ENCODE measurements at places on chromosomes 1 and 21. TPM values are rescaled to one million over a fixed set of nuclear protein-coding genes. Genes with fewer than 3 reads are reported as not detected.

Gene ADCY10
- total RNA-seq = under 0.01 TPM

Gene NLRP3
- total RNA-seq = 18.0 TPM

Gene CLDN14
- not detected for total RNA-seq

- peak; percentile 51 for DNase-seq
Observed at GRCh38 chr1:6445062-6445763, 20.6 kb downstream of the ESPN start.

GRCh38 chr1:183368213-183369108, 49.7 kb downstream of the NMNAT2 start:
- no peak for DNase-seq

Gene HUNK
- not detected for total RNA-seq

DNA sequence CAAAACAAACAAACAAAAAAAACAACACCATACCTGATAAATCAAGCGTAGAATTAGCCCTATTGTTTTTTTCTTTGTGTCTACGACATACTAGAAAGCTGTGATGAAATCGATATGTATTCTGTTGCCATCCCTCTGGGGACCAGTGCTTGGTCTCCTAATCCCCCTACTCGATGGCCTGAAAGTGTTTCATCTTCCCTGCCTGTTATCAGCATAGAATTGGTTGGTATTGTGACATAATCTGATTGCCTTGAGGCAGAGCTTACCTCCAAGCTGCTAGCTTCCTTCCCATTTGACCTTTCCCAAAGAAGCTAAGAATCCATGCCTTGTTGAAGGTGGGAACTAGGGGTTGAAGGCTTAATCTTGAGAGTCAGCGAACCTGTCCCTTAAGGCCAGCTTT, 40.7 kb upstream of the PIGV start:
- DNase-seq = no peak

Gene SPRR3
- total RNA-seq = not detected

GRCh38 chr1:168693197-168693871, 35.7 kb downstream of the DPT start:
- no peak for DNase-seq

Gene OR2L5
- total RNA-seq = 1.3 TPM

Measured in hematopoietic multipotent progenitor cell (in vitro differentiated cells).